ENCODE measurements at places on chromosomes 6 and 20.

GRCh38 chr6:43957273-43957672 is 170.0 kb downstream of the MRPL14 start:
- no peak for DNase-seq

GRCh38 chr6:105519954-105520353 is 117.1 kb upstream of the PREP start:
- no peak for DNase-seq

GRCh38 chr6:101110814-101111213 is 229.7 kb upstream of the ASCC3 start:
- peak; percentile 73 for DNase-seq

DNA sequence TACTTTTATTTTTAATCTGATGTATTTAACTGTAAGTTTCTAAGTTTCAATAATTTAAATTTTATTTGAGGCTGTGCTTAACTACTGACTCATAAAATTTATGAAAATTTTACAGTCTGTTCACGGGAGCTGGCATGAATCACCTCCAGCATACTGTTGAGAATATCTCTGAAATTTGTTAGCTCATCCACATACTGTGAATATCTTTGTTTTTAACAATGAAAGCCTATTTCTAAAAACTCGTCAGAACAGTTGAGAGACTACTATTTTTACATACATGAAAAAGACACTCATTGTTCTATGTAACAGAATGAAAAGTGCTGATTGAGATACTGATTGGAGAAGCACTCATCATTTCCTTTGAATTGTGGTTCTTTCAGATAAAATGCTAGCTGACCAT is 749.3 kb downstream of the TENT5A start:
- peak; percentile 63 for DNase-seq

GRCh38 chr6:48990739-48991138 is 472.3 kb downstream of the MMUT start:
- DNase-seq: no peak

GRCh38 chr20:13102694-13103093 is 93.9 kb downstream of the SPTLC3 start:
- no peak for DNase-seq

GRCh38 chr20:7146552-7147219 is 379.2 kb downstream of the BMP2 start:
- DNase-seq: no peak

GRCh38 chr6:99119109-99120031 is 171.6 kb upstream of the FBXL4 start:
- peak; percentile 58 for DNase-seq

- no peak for DNase-seq
These were observed 106.2 kb downstream of the TULP4 start for GRCh38 chr6:158418501-158418900.

DNA sequence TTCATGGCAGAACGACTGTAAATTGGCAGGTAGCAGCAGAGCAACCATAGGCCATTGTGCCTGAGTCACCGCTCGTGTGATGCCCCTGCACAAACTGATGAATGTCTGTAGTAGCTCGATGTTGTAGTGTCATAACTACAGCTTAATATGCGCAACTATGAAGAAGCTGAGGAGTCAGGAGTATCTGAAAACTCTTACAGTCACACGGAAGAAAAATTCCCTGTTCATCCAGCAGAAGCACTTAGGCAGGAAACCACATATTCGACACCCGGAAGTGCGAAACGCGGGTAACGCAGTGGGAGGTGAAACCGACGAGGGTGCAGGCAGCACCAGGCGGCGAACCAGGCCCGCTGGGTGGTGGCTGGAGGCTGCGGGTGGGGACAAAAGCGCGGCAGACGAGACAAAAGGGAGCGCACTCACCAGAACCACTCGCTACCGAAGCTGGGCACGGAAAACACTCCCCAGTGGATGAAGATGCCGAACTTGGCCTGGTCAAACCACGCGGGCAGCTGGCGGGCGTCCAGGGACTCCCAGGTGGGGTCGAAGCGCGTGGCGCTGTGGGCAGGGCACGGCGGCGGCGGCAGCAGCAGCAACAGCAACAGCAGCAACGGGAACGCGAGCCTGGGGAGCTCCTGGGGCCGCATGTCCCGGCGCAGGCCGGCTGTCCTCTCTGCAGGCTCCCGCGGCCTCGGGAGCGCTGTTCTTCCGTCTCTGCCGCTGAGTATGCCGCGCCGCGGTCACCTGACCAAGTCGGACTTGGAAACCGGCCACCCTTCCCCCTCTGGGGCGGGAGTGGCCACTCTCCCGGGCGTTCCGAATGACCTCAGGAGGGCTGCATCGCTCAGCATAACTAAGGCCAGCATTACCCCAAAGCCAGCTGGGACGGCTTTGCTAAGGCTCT is at the start of gene FUCA2:
Gene FUCA2 (minus strand): TSS at position 730 of the 901 bp plus-strand sequence. CDS start 86 bp downstream, at position 644.
- DNase-seq: peak; percentile 92

- no peak for DNase-seq
These were observed 64.7 kb upstream of the RPS6KA2 start for GRCh38 chr6:166691746-166692145.

- peak; percentile 93 for DNase-seq
These were observed 661.3 kb downstream of the BCKDHB start for GRCh38 chr6:80767808-80768207.

GRCh38 chr6:170085475-170086401 is 205.1 kb downstream of the DLL1 start:
- DNase-seq: no peak

GRCh38 chr20:19322061-19322985 is 109.9 kb downstream of the SLC24A3 start:
- no peak for DNase-seq

- DNase-seq: no peak
These were observed 247.8 kb upstream of the CHD6 start for GRCh38 chr20:41865938-41866337.

GRCh38 chr6:30258204-30258603 is 45.0 kb upstream of the TRIM26 start:
- DNase-seq: no peak

DNA sequence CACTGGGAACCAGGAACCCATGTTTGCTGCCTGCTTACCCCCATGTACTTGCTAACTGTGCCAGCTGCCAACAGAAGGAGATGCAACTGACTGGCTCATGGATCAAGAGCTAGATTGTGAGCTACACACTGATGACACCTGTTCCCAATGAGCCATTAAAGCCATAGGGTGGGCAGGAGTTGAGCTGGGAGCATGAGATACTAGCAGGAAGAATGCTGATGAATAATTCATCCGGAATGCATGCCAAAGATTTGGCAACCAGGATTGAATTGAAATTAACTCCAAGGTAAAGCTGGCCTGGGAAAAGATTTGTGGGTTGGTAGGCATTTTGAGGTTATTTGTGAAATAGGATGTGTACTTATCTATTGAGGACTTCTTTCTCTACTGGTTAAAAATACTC is 631.1 kb downstream of the KIF16B start:
- DNase-seq: no peak

- DNase-seq: peak; percentile 39
These were observed 31.5 kb upstream of the ADTRP start for GRCh38 chr6:11810039-11810541.

DNA sequence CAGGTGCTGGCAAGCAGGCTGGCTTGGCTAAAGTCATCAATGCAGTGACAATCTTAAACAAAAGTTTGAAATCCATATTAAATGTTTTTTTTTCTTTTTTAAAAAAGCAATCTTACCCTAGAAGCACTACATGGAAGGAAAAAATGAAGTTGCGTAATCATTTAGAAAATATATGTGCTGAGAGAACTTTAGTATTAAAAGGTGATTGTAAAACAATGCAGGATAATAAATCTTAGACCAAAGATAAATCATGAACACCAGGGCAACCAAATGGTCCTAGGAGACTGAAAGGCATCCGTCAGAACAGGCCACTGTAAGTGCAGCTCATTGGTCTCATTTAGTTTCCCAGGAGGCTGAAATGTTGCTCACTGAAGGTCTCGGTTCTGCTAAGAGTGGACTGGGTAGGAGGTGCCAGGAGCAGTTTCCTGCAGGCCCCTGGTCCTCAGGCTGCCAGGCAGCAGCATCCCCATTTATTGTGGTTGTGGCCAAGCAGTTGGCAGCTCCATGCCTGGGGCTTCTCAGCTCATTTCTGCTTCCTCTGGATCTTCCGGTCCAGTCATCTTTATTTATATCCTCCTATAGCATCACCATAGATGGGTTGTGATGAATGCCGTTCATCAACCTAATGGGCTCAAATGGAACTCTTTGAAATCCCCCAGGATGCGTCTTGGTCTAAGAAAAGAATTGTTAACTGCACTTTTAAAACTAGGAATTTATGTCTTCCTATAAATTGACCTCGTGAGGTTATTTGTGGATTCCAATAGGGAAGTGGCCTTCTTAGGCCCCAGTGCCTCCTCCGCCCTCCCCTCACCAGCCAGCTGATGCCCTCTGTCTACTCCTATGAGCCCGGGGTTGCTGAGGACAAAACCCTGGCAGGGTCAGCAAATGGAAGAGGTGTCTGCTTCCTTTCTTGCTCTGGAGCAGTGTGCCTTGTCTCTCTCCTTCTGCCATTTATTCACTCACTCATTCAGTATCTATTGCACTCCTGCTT is 269.0 kb downstream of the UST start:
- no peak for DNase-seq

DNA sequence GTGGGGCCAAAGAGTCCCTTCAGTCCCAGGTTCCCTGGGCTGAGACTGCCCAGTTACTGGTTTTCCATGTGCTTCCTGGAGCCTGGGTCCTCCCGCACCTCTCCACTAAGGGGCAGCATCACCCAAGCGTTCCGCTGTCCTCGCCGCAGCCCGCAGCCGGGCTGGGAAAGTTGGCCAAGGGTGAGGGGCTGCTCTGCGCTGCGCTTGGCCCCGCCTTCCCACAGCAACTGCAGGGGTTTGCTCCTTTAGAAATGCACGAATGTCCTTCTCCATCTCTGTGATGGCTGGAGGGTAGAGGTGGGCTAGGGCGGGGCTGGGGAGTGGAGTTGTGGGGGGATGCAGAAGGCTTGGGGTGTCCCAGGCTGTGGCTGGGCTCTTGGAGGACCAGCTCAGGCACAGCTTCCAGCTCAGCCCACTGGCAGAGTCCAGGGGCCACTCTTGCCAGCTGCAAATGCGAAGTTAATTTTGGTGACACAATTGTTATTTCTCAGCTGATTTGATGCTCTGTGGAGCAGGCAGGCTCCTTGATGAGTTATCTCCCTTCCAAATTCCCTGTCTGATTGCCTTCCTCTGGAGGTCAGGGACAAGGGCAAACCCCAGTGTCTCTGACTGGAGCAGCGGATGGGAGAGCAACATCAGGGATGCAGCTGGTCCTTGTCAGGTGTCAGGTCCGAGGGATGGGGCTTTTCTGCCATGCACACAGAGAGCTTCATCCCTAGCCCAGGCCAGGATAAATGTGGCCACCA is 63.2 kb downstream of the NOL4L start:
- DNase-seq: peak; percentile 36

DNA sequence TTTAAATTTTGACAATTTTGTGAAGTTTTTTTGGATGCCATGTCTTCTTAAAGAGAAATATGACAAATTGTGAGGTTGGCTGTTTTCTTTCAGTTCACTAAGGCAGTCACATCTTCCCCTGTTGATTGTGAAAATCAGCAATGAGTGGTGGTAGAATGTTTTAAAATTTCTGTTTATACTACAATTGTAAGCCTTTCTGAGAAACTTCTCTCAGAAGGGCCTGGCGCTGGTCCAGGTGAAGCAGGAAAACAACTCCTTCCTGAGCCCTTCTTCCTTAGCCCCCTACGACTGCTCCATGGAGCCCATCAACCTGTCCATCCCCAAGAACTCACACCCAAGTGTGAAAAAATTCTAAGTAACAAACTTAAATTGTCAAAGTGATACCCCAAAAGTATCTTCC is 80.6 kb downstream of the SSR1 start:
- DNase-seq: no peak

DNA sequence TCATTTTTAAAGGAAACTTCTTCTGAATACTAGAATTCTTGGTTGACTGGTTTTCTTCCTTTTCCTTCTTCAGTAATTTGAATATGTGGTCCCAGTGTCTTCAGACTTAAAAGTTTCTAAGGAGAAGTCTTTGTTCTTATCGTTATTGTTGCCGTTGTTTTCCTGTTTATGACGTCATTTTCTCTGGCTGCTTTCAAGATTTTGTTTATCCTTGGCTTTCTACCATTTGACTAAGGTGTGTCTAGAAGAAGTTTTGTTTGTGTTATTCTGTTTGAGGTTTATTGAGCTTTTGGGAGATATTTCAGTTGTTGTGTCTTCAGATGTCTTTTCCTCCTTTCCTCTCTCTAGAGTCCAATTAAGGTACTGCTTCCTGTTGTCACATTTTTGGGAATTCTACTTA is 24.5 kb downstream of the CDYL start:
- DNase-seq: no peak

DNA sequence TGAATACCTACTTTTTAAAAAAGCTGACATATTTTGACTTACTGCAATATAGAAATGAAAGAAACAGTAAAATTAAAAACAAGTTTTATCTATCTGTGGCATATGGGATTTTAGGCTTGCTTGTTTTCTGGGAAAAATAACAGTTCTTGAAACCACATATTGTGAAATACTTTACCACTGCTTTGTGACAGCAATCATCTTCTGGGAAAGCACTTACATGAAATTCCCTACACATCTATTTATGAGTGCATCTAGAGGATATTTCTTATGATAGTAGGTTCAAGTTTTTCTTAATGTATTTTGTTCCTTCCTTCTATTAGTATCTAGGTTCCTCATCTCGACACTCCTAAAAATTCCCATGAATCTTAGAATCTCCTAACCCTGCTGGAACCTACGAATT is 75.2 kb downstream of the STXBP5 start:
- peak; percentile 26 for DNase-seq

DNA sequence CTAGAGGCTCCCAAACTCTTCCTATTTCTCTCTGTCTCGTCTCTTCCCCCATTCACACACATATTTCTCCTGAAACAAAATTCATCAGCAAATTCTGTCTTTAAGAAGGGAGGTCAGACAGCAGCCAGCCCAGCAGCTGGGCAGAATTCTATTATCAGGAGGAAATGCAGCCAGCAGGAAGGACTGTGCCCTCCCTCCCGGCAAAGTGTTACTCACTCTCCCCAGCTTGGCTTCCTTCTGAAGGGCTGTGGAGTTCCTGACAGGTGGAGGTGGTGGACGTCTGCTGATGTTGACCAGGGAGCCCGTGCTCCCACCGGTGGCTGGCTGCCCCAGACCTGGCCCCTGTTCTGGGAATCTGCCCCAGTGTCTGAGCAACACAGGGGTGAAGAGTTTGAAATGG is 37.3 kb downstream of the KCNB1 start:
- no peak for DNase-seq

DNA sequence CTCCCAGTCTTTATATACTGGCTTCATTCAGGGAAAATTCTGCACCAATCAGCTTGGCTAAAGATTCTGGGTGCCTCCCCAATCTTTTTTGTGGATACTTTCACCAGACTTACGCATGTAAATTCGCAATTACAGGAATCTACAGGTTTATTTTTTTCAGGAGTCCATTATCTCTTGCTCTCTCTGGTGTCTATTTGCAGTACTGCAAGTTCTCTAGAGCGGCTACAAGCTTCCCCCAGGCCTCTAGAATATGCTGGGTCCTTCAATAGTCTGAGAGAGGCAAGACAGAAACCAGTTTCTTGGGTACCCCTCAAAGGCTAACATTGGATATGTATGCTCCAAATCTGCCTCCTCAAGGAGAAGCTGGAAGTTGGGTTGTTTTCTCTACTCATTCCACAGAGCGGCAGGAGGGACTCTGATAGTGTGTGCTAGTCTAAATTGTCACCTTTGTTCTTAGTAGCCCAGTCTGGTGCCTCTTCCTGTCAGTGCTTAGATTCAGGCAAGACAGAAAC is 58.5 kb downstream of the SUN5 start:
- DNase-seq: peak; percentile 38

- no peak for DNase-seq
These were observed at the start of gene CBLN4 for GRCh38 chr20:56005389-56005715. Gene CBLN4, minus strand, starts transcription at chr20:56005519. Its CDS starts 1,348 bp downstream, at chr20:56004171.
